Activated T-cell treated with anti-CD3 and anti-CD28 coated beads for 4 hours (primary cell): ENCODE measurements at places on chromosomes 1 and 21.

GRCh38 chr1:175338387-175339135 lies 146.0 kb upstream of the KIAA0040 start:
- peak; percentile 51 for DNase-seq

DNA sequence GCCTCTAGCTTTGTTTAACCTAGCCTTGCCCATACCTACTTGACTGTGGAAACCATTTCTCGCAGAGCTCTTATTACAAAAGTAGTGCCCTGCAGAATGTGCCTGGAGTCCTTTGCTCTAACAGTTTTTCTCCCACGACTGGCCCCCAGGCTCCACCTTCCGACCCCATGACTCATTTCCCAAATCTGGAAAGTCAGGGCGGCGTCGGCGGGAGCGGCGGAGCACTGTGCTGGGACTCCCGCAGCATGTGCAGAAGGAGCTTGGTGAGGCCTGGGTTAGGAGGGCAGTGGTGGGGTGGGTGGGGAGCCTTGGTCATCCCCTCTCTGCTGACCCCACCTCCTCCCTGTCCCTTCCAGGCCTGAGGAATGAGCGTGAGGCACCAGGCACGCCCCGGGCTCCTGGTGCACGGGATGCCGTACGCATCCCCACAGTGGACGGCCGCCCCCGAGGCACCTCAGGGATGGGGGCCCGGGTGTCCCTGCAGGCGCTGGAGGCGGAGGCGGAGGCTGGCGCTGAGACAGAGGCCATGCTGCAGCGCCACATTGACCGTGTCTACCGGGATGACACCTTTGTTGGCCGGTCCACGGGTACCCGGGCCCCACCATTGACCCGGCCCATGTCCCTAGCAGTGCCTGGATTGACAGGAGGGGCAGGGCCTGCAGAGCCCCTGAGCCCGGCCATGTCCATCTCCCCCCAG lies 47.5 kb downstream of the YARS1 start:
- no peak for DNase-seq

DNA sequence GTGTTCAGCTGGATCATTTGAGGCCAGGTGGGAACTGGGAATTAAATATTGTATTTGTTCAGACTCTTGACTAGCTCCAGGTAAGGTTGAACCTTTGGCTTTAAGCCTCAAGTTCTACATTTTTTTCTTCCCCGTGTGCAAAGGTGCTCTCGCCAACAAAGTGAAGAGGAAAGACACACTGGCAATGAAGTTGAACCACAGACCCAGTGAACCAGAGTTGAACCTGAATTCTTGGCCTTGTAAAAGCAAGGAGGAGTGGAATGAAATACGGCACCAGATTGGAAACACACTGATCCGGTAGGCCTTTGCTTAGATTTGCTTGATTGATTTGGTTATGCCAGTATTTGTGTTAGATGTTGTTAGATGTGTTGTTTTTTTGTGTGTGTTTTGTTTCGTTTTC lies 25.5 kb upstream of the RCC1 start:
- DNase-seq, result no peak

DNA sequence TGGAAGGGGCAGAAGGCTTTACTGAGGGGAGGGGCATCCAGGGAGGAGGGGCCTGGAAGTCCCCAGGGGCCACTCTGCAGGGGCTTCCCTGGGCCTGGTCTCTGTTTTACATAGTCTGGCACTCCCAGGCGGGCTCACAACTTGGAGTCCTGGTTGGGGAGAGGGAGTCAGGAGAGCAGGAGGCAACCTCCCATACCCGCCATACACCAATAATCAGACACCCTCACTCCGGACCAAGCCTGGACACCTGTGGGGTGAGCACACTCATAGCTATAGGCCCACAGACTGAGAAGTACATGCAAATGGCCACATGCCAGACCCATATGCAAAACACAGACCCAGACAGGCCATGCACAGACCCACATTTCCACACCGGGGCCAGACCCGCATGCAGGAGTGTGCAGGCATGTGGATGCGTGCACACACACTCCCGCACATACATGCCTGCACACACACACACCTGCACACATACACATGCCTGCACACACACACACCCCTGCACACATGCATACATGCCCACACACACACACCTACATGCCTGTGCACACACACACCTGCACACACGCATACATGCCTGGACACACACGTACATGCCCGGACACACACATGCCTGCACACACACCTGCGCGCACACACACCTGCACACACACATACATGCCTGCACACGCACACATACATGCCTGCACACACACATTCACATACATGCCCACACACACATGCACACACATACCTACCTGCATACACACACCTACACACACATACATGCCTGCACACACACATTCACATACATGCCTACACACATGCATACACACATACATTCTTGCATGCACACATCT lies 89.5 kb upstream of the RUNX3 start:
- DNase-seq, result no peak

- no peak for DNase-seq
Observed at GRCh38 chr1:12553963-12554362, 64.0 kb downstream of the DHRS3 start.

- DNase-seq, result no peak
Observed at GRCh38 chr1:231442735-231443134, 20.6 kb upstream of the EGLN1 start.
